Activated effector memory CD4-positive, alpha-beta T cell treated with Interleukin-2 at 50 U/mL for 16 hours (primary cell): ENCODE measurements at places on chromosomes 7 and 10.

- DNase-seq = no peak
These were observed 721.9 kb downstream of the TNS3 start for GRCh38 chr7:46859963-46860475.

DNA sequence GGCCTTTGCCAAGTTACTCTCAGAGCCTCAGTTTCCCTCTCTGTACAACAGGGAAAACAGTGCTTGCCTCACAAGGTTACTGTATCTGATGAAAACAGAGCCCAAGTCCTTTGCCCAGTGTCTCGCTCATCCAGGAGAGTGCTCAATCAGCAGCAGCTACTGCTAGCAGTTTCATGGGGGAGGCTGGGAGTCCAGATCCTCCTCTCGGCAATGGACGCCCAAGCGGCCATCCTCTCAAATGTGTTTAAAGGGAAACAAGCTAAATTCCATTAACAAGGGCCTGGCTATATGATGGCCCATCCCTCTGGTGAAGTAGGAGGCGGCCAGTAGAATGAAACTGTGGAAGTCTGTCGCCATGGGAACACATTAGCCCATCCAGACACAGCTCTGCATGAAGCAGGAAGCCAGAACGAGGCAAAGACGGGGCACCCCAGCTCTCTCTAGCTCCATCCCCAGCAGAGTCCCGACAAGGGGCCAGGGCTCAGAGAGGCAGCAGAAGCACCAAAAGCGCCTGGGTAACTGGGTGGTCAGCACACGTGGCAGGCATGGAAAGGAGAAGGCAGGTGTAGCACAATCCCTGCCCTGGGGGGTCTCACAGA lies 35.2 kb downstream of the FAM53B start:
- no peak for DNase-seq

GRCh38 chr10:131845505-131846239 lies 55.1 kb upstream of the PPP2R2D start:
- DNase-seq = no peak

DNA sequence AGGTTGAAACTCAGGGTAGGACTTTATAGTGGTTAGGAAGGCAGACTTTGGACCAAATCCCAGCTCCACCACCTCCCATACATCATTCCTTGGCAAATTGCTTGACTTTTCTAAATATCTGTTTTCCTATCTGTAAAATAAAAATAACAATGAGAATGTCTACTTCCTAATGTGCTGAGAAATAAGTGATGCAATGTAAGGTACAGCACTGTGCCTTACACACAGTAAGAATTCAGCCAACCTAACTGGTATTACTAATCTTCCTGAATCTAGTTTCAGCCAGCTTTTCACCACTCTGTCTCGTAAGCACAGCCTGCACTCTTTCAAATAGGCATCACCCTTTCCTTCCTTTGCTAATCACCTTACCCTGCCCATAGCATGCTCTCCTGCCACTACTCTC lies 9.7 kb downstream of the PRLHR start:
- DNase-seq = no peak

- DNase-seq = no peak
These were observed 40.8 kb upstream of the CTBP2 start for GRCh38 chr10:125201108-125201524.

DNA sequence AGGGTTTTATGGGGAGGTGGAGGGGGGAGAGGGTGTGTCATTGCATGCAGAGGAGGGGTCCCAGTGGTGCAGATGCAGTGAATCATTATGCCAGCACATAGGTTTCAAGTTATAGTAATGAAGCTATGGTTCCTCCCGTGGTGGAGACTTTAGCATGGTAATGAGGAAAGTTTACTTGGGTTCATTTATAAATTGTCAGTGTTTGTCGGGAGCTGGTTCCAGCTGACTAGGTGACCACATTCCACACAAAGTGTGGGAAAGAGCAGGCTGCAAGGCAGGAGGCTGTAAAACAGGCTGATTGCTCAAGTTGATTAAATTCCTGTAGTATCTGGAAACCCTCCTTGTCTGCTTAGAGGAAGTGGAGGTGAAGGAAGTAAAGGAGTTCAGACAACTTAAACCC lies 78.9 kb downstream of the SRI start:
- DNase-seq = no peak

DNA sequence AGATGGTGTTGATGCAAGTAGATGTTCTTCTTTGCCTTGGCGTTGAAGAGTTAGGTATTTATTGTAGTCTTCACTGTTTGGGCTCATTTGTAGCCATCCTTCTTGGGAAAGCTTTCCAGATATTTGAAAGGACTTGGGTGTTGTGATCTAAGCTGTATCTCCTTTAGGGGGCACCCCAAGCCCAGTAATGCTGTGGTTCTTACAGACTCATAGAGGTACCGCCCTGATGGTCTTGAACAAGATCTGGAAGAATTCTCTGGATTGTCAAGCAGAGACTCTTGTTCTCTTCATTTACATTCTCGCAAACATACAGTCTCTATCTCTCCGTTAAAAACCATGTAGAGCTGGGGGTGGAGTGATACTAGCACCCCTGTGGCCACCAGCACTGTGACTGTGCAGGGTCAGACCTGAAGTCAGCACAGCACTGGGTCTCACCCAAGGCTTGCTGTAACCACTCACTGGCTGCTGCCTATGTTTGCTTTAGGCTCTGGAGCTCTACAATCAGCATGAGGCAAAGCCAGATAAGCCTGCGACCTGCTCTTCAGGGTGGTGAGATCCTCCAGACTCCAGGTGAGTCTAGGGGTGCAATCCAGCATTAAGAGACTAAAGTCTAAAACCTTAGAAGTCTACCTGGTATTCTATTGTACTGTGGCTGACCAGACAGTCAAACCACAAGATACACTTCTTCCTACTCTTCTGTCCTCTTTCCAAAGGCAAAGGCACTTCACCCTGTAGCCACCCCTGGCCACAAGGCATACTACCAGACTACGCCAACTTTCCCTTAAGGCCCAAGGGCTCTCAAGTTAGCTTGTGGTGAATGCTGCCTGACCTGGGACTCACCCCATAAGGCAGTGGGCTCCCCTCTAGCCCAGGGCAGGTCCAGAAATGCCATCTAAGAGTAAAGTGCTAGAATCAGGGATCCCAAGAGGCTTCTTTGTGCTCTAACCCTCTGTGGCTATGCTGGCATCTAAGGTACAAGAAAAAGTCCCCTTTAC lies 209.7 kb upstream of the TMEM196 start:
- DNase-seq = no peak
